NCI-H510A (cell line): ENCODE measurements at places on chromosomes 13 and 19.

GRCh38 chr13:80751854-80752253, 410.9 kb upstream of the SPRY2 start:
- no peak for DNase-seq

- DNase-seq = no peak
Observed at GRCh38 chr19:33499671-33500506, 21.7 kb downstream of the PEPD start.

GRCh38 chr13:52882785-52883184, 34.3 kb upstream of the PCDH8 start:
- no peak for DNase-seq

GRCh38 chr19:56096665-56097064, 24.4 kb downstream of the ZNF787 start:
- DNase-seq = no peak

GRCh38 chr13:110713981-110714796, 689 bp downstream of the ING1 start:
- peak; percentile 41 for DNase-seq

- DNase-seq = no peak
Observed at GRCh38 chr13:42625611-42626010, 51.7 kb downstream of the TNFSF11 start.

GRCh38 chr13:21973437-21974125, 302.7 kb downstream of the FGF9 start:
- DNase-seq = no peak

DNA sequence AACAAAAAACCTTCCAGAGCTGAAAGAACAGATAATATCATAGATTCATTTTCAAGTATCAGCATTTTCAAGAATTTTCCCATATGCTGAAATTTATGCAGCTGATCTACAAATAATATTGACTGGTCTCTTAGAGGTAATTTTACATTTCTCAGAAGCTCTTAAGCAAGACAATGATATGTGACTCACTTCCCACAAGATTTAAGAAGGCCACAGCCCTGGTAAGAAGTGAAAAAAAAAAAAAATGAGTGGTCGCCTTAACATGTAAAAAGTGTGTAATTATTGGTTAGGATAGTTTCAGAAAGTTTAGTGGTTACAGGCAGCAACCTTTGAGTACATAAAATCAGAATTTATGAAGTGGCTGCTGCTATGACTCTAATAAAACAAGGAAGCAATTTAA, 54.5 kb downstream of the NUFIP1 start:
- DNase-seq = no peak

- no peak for DNase-seq
Observed at GRCh38 chr13:74438901-74439300, 304.7 kb upstream of the KLF12 start.
